Smooth muscle cell of trachea (primary cell): ENCODE measurements at places on chromosomes 3 and 15. TPM values are rescaled to one million over a fixed set of nuclear protein-coding genes. Genes with fewer than 3 reads are reported as not detected.

DLL4 gene
- total RNA-seq = 0.17 and 0.73 TPM in 2 replicates

SLTM gene
- 47.1 and 75.8 TPM in 2 replicates for total RNA-seq

ZNF501 gene
- total RNA-seq = 6.3 and 7.6 TPM in 2 replicates

SAXO2 gene
- total RNA-seq = 0.44 and 0.50 TPM in 2 replicates

TF gene
- 0.17 TPM in 1 of 2 replicates, not detected in the other for total RNA-seq

LRRIQ4 gene
- not detected in 2 replicates for total RNA-seq

RTP4 gene
- 2.8 and 3.3 TPM in 2 replicates for total RNA-seq

PLSCR4 gene
- total RNA-seq = 20.3 and 21.7 TPM in 2 replicates

AMIGO3 gene
- 0.29 and 1.8 TPM in 2 replicates for total RNA-seq

GOLGA8R gene
- 3.6 and 3.9 TPM in 2 replicates for total RNA-seq

SLC2A2 gene
- not detected in 2 replicates for total RNA-seq

UBE2E1 gene
- total RNA-seq = 131 and 141 TPM in 2 replicates

FRMD5 gene
- total RNA-seq = 7.0 and 7.1 TPM in 2 replicates

CACNA2D2 gene
- not detected in 2 replicates for total RNA-seq

KNG1 gene
- total RNA-seq = not detected in 2 replicates

LEKR1 gene
- total RNA-seq = 0.50 and 5.1 TPM in 2 replicates

SEMA3B gene
- 26.0 and 88.5 TPM in 2 replicates for total RNA-seq

CD80 gene
- total RNA-seq = 0.33 TPM in 1 of 2 replicates, not detected in the other

PLSCR5 gene
- total RNA-seq = not detected in 2 replicates

KBTBD13 gene
- under 0.01 and 0.17 TPM in 2 replicates for total RNA-seq

FEZF2 gene
- total RNA-seq = not detected in 2 replicates

RASGRP1 gene
- total RNA-seq = under 0.01 TPM in 2 replicates

CNTN3 gene
- 1.7 and 3.0 TPM in 2 replicates for total RNA-seq

GPR149 gene
- not detected in 2 replicates for total RNA-seq

ADPRH gene
- 3.6 and 4.3 TPM in 2 replicates for total RNA-seq

CTXN2 gene
- not detected in 2 replicates for total RNA-seq

LIPC gene
- 1.3 and 1.6 TPM in 2 replicates for total RNA-seq

ZCWPW2 gene
- 0.66 and 1.3 TPM in 2 replicates for total RNA-seq

CELSR3 gene
- total RNA-seq = 1.0 and 3.5 TPM in 2 replicates

TMC3 gene
- total RNA-seq = not detected in 2 replicates

PRTG gene
- 1.6 and 1.7 TPM in 2 replicates for total RNA-seq

ILDR1 gene
- not detected in 2 replicates for total RNA-seq

EHHADH gene
- 6.3 and 9.2 TPM in 2 replicates for total RNA-seq

SLC51A gene
- total RNA-seq = not detected in 2 replicates

CHST2 gene
- total RNA-seq = 7.6 and 8.3 TPM in 2 replicates

CFAP91 gene
- total RNA-seq = 0.33 and 0.44 TPM in 2 replicates

ABI3BP gene
- 12.9 and 21.2 TPM in 2 replicates for total RNA-seq

EIF5A2 gene
- 7.4 and 10.6 TPM in 2 replicates for total RNA-seq

CAV3 gene
- total RNA-seq = not detected in 2 replicates

LTK gene
- 0.17 and 0.58 TPM in 2 replicates for total RNA-seq

RAP2B gene
- 22.3 and 31.8 TPM in 2 replicates for total RNA-seq

KLHL6 gene
- not detected in 2 replicates for total RNA-seq

VGLL3 gene
- 25.7 and 55.6 TPM in 2 replicates for total RNA-seq

CLDN16 gene
- total RNA-seq = not detected in 2 replicates

TICRR gene
- 0.33 and 4.7 TPM in 2 replicates for total RNA-seq

REC114 gene
- total RNA-seq = not detected in 2 replicates

ZNF502 gene
- 3.6 and 6.0 TPM in 2 replicates for total RNA-seq

SLC22A14 gene
- total RNA-seq = 0.15 TPM in 1 of 2 replicates, not detected in the other

COL8A1 gene
- total RNA-seq = 45.4 and 72.6 TPM in 2 replicates
